ENCODE measurements at places on chromosomes 12 and 14.

GRCh38 chr12:102526656-102527055 lies 46.3 kb upstream of the IGF1 start:
- no peak for DNase-seq

- DNase-seq, result no peak
Observed at GRCh38 chr14:54102530-54102929, 145.9 kb upstream of the BMP4 start.

DNA sequence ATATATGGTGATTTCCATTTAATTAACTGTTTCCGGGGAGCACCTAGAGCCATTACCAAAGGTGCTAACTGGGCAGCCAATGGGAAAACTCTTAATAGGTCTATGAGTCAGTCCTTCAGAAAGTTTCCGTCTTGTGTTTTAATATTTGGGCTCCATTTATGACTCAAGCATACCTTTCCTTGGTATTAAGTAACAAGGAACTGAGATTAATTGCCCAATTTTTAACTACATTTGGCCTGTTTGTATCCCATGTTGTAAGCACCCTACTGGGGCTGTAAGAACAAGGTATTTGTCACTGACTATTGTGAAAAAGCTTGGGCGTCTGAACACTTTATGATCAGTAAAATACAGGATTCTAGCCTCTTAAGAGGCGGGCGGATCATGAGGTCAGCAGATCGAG lies 62.8 kb upstream of the FOXN3 start:
- DNase-seq, result no peak

DNA sequence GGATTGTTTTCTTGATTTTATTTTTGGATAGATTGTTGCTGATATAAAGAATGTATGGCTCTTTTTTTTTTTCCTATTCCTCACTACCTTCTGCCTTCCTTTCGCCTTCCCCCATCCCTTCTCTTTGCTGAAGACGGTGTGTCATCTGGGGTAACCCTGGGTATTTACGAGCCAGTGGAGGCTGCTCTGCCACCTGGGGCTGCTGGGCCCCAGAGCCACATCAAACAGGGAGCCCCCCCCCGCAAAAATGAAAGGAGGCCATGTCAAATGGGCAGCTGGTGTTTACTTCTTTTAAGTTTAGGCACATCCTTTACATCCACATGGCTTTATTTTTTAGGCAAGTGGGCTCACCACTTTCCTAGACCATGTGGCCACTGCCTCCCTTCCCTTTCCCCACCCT lies 25.4 kb downstream of the CHST11 start:
- no peak for DNase-seq

Data from iPS DF 6.9 (cell line).